ENCODE measurements at places on chromosomes 5 and 9.

- DNase-seq, result no peak
Measured at GRCh38 chr5:168334280-168334679, 42.8 kb downstream of the WWC1 start.

- DNase-seq, result no peak
Measured at GRCh38 chr5:138870611-138871010, 4.5 kb downstream of the LRRTM2 start.

DNA sequence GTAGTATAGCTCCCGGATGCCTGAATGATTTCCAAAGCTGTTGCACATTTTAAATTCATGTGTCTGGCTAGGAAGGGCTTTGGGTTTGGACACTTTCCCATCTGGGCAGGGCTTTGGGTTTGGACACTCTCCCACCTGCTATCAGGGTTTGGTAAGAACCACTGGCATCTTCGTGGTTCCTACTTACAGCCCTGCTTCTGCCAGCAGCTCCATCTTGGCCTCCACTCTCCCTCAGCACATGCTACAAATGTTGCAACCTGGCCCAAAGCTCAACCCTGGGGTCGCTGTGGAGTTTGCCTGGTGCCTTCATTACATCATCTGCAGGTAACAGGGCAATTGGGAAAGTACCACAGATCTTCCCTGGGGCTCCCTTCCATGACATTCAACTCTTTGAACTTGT, 3.5 kb downstream of the TMCO6 start:
- no peak for DNase-seq

- no peak for DNase-seq
Measured at GRCh38 chr5:162289489-162289888, 221.9 kb downstream of the GABRG2 start.

DNA sequence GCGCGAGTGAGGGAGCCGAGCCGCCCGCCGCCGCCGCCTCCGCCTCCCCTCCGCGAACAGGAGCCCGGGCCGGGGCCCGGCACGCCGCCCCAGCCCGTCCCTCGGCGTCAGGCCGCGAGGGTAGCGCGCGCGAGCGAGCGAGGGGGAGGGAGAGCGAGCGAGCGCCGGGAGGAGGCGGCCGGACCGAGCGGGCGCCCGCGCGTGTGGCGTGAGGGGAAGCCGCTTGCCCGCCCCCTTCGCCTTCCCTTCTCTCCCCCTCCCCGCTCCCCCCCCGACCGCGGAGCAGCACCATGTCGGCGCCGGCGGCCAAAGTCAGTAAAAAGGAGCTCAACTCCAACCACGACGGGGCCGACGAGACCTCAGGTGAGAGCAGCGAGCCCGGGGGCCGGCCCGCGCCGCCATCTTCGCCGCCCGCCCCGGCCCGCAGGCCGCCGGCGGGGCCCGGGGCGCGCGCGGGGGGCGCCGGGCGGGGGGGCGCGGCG, 312 bp downstream of the SET start:
- DNase-seq, result peak; percentile 80

GRCh38 chr9:127684576-127684975, 22.2 kb upstream of the CFAP157 start:
- DNase-seq, result no peak

- no peak for DNase-seq
Measured at GRCh38 chr5:124960266-124960665, 213.8 kb upstream of the ZNF608 start.

DNA sequence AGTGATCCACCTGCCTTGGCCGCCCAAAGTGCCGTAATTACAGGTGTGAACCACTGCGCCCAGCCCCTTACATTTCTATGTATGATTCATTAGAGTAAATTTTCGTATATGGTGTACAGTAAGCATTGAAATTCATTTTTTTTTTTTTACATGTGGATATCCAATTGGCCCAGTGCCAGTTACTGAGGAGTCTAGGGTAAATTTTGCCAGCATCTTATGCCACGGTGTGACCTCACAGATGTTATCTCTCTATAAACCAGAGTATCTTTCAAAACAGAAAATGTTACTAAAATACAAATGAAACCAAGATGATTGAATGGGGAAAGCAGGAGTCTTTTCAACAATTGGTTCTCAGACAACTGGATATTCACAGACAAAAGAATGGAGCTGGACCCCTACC, 64.7 kb downstream of the IPPK start:
- DNase-seq, result no peak

- DNase-seq, result no peak
Measured at GRCh38 chr5:159547466-159548195, 217.3 kb upstream of the IL12B start.

GRCh38 chr5:71843111-71843510, 124.0 kb downstream of the CARTPT start:
- DNase-seq, result no peak

- DNase-seq, result no peak
Measured at GRCh38 chr5:132666310-132667123, 7.3 kb upstream of the IL4 start.

GRCh38 chr9:120920806-120921178, 5.8 kb downstream of the TRAF1 start:
- DNase-seq, result no peak

DNA sequence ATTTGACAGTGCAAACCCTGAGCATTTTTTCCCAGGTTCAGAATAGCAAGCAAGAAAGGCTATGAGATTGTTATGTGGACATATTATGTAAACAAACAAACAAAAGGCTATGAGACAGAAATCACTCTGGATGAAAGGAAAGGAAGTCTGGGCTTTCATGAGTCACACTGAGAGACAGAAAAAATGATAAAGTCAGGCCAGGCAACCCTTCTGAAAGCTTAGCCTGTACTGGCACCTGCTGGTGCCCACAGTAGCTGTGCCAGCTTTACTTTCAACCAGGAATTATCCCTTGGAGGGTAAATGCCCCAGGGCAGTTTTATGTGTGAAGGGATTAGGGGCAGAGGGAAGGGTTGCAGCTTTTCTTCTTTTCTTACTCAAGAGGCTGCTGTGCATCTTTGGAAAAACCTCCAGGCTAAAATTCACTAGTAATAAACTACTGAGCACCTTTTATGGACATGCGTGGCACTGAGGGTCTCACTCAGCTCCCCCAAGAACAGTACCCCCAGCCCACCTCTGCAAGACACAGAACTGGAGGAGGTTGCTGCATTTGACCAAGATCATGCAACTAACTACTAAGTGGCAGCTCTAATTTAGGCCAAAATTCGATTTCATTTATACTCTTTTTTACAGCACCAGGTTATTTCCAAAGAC, 41.7 kb downstream of the ACTL7B start:
- DNase-seq, result no peak

GRCh38 chr5:39696672-39697398, 272.1 kb upstream of the DAB2 start:
- DNase-seq, result no peak
